ENCODE measurements at places on chromosomes 7 and 10. TPM values are rescaled to one million over a fixed set of nuclear protein-coding genes. Genes with fewer than 3 reads are reported as not detected.

The INA gene
- 0.59 TPM for total RNA-seq

The SPDYE11 gene
- total RNA-seq, result not detected

The PDE1C gene
- total RNA-seq, result 2.9 TPM

The HELLS gene
- 28.6 TPM for total RNA-seq

The ELMO1 gene
- total RNA-seq, result 1.6 TPM

The NKX6-2 gene
- total RNA-seq, result not detected

The IGFBP1 gene
- not detected for total RNA-seq

The KIN gene
- 10.1 TPM for total RNA-seq

The SUN3 gene
- total RNA-seq, result not detected

The WDR11 gene
- 29.3 TPM for total RNA-seq

The NYAP1 gene
- total RNA-seq, result 1.8 TPM

The FFAR4 gene
- total RNA-seq, result not detected

The ATRNL1 gene
- total RNA-seq, result 1.6 TPM

The IL6 gene
- 1.0 TPM for total RNA-seq

The CTBP2 gene
- 52.6 TPM for total RNA-seq

The NUDT13 gene
- total RNA-seq, result 2.1 TPM

The HMX3 gene
- total RNA-seq, result not detected

The SRI gene
- total RNA-seq, result 104 TPM

The FBXL13 gene
- 0.30 TPM for total RNA-seq

The DYNC1I1 gene
- total RNA-seq, result 0.34 TPM

The INSYN2A gene
- total RNA-seq, result 0.50 TPM

The ARHGAP19 gene
- total RNA-seq, result 11.3 TPM

The TAS2R5 gene
- total RNA-seq, result not detected

The CNPY1 gene
- not detected for total RNA-seq

The FAM221A gene
- total RNA-seq, result 1.0 TPM

The EBLN1 gene
- total RNA-seq, result not detected

The ZEB1 gene
- 22.7 TPM for total RNA-seq

The CYP3A4 gene
- not detected for total RNA-seq

The ARHGAP22 gene
- 28.9 TPM for total RNA-seq

The NPC1L1 gene
- total RNA-seq, result not detected

The KCNMA1 gene
- 7.7 TPM for total RNA-seq

The SLC29A4 gene
- 4.2 TPM for total RNA-seq

The NKX1-2 gene
- total RNA-seq, result not detected

The EEF1AKMT2 gene
- 20.1 TPM for total RNA-seq

The LEP gene
- total RNA-seq, result not detected

The EPC1 gene
- 9.7 TPM for total RNA-seq

The OGDHL gene
- under 0.01 TPM for total RNA-seq

The LIPM gene
- total RNA-seq, result not detected

The SPDYE5 gene
- total RNA-seq, result not detected

The PLXDC2 gene
- 4.9 TPM for total RNA-seq

The AKR1B1 gene
- total RNA-seq, result 61.8 TPM
